ENCODE measurements at places on chromosomes 2 and 18.

- DNase-seq: no peak
Observed at GRCh38 chr2:195664528-195664927, 7.5 kb downstream of the SLC39A10 start.

GRCh38 chr2:3169106-3169870, 208.3 kb downstream of the EIPR1 start:
- DNase-seq: no peak

GRCh38 chr2:59025157-59025757, 784.1 kb upstream of the FANCL start:
- no peak for DNase-seq

DNA sequence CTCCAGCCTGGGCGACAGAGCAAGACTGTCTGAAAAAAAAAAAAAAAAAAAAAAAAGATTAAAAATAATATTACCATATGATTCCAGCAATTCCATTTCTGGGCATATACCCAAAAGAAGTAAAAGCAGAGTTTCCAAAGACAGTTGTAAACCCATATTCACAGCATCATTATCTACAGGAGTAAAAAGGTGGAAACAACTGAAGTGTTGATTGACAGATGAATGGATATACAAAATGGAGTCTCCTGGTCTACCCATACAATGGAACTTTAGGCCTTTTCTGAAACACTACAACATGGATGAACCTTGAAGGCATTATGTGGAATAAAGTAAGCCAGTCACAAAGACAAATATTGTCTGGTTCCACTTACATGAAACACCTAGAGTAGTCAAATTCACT, 5.7 kb downstream of the RNU4ATAC start:
- DNase-seq: no peak

DNA sequence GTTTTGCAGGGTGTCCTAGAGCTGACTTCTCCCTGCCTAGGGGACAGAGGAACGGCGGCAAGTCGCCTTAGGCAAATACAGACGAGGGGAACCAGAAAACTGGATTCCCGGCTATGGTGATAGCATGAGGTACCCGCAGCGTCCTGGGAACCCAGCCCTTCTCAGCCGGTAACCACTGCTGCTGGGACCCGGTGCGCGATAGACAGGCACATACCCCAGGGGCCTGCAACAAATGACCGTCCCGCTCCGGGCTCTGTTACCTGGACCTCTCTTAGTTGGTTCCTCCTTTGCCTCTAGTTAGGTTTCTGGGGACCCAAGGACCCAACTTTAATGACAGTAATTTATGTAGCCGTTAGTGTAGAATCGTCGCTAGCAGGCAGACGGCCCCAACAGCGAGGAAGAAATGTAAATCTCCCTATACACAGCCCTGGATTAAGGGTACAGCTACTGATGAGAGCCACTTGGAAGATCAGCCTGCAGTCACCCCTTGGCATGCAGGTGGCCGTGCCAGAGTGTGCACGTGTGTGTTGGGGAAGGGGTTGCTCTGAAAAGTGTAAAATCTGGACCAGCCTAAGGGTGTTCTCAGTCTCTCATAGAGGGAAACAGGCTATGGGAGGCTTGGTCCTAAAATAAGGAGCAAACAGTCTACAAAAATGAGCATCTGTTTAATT, 819 bp upstream of the SERPINE2 start:
- no peak for DNase-seq

- no peak for DNase-seq
Observed at GRCh38 chr2:1665761-1666505, 78.4 kb downstream of the PXDN start.

- DNase-seq: no peak
Observed at GRCh38 chr2:129914538-129915302, 64.7 kb upstream of the RAB6C start.

GRCh38 chr2:176637486-176638166, 368.4 kb downstream of the MTX2 start:
- DNase-seq: no peak

GRCh38 chr18:56173542-56174220, 464.7 kb downstream of the TXNL1 start:
- DNase-seq: no peak

DNA sequence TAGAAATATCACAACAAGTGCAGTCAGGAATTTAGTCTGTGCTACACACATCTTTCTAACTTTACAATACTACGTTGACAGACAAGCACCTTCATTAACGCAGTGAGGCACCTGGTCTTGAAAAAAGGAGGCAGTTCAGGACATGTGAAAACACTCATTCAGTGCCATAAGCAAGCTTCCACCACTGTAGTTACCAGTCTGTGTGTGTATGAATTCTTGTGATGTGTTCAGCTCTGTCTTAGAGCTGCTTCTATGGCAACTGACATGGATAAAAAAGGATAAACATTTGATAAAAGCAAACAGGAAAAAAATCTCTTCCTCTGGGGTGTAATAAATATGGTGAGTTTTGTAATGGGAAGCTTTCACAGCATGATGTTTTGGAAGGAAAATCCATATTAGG, 623.8 kb upstream of the NXPH2 start:
- no peak for DNase-seq

DNA sequence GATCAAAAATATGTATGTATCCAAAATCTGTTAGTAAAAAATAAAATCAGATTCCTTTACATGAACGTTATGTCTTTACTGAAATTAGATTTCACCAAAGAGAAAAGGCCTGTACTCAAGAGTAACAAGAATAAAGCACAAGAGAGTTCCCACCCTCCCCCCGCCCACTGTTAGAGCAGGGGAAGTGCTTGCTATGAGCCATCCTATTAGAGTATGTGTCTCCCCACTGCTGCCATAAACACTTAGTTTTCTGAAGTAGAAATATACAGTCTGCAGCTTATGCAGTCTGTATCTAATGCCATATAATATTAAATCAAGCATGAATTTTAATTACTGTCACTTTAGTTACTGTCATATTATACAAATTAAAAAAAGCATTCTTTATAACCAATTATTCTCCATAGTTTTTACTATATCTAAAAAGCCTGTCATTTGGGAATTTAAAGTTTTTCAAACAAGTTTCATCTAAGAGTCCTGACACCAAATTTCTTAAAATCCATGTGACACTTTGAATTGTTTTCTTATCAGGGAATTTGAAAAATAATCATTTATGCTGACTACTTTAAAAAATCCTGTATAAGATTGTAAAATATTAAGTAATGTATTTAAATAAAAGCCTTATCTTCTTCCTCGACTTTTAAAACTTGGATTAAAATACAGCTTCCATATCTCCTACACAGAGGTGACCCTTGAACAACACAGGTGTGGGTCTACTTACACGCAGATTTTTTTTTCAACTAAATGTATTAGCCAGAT, 51.8 kb upstream of the GPR75 start:
- DNase-seq: no peak

- DNase-seq: no peak
Observed at GRCh38 chr2:235146871-235147565, 195.2 kb downstream of the SH3BP4 start.

DNA sequence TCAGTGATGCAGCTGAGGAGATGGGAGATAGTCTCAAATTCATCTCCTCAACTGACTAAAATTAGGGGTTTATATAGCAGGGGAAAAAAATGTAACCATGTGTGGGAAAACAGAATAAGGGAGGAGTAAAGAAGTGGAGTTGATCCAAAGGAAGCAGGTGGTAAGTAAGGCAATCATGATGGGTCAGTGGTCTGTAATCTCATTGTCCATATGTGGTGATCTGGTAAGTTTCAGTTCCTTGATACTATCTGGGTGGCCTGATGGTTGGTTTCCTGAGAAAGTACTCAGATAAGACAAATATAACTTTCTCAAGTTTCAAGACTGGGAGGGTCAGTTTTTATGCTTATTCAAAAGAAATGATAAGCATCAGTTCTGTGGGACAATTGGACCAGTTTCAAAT, 312.3 kb upstream of the KCNJ3 start:
- DNase-seq: no peak

GRCh38 chr18:58565021-58565420, 63.9 kb downstream of the ALPK2 start:
- no peak for DNase-seq

- no peak for DNase-seq
Observed at GRCh38 chr18:72235422-72235821, 308.7 kb downstream of the CBLN2 start.

GRCh38 chr2:239149501-239149900, 251.3 kb downstream of the HDAC4 start:
- no peak for DNase-seq

DNA sequence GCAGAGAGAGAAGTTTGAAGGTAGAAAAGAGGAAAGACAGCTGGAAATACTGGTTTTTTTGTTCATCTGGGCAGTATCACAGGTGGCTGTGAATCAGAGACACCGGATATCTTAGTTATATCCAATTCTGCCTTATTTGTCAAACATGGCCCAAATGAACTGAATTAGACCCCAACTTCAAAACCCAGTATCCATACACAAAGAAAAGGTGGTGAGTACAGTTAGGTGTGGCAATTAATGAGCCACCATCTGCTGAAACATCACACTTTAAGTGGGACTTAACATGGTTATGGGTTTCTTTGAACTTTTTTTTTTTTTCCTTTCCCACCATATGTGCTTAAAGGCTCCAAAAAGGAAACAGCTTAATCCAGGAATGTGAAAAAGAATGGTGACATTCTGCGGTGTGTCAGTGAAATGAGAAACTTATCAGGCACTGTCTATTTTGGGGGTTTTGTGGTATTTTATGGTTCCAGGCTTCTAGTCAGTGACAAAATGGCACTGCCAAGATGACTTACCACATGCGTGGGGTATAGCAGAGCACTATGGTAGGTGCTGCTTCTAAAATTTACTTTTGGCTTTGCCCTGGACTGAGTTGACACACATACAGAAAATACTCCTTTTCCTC, 5.0 kb upstream of the TMEM178A start:
- DNase-seq: no peak

GRCh38 chr18:27223526-27224291, 38.6 kb upstream of the CHST9 start:
- DNase-seq: no peak

- DNase-seq: no peak
Observed at GRCh38 chr2:121595012-121595891, 54.0 kb downstream of the CLASP1 start.

GRCh38 chr18:13218368-13218991, at the start of gene LDLRAD4:
LDLRAD4 (plus strand) TSS chr18:13218760.
- DNase-seq: no peak

DNA sequence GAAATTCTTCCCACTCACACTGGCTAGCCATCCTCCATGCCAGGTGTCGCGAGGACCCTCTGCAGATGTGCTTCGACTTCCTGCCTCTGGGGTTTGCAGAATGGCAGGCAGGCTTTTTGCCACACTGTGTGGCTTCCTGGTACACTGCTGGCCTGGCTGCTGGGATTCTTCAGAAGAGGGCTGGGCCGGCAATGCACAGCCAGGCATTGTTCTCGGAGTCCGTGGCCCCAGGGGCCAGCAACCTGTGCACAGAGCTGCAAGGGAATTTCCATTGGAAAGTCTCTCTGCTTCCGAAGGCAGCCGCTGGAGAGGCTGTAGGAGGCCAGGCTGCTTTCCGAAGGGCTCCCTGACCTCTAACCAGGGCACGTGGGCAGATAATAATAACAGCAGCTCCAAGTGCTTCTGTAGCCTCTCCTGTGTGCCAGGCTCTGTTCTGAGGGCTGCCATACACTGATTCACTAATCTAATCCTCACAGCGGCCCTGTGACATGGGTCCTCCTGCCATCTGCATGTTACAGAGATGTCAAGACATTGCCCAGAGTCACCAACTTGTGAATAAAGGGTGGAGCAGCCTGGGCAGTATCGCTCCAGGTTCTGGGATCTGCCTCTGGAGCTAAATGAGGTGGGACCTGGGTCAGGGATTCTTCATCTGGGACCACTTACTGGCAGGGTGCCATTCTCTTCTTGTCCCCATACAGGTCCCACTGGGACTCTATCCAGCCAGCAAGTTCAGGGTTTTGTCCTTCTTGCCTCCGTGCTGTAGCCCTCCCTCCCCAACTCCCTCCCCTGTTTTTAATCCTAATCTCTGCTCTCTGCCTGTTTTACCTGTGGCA, 5.0 kb downstream of the LDLRAD4 start:
- DNase-seq: no peak

- no peak for DNase-seq
Observed at GRCh38 chr2:56034258-56034657, 110.7 kb upstream of the EFEMP1 start.

- DNase-seq: no peak
Observed at GRCh38 chr2:13230221-13230620, 513.5 kb downstream of the TRIB2 start.

DNA sequence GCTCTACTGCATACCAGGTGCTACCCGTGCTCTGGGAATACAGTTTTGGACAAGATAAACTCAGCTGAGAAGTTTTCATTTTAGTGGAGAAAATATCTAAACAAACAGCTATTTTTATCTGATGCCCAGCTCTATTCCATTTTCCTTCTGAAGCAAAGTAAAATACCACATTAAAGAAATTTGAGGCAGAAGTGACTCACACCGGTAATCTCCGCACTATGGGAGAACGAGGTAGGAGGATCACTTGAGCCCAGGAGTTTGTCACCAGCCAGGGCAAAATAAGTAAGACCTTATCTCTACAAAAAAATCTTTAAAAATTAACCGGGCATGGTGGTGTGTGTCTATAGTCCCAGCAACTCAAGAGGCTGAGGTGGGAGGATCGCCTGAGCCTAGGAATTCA, 416.2 kb upstream of the LYPD1 start:
- DNase-seq: no peak

GRCh38 chr18:46719388-46719787, 37.5 kb downstream of the ST8SIA5 start:
- no peak for DNase-seq

GRCh38 chr2:57497489-57498096, 549.0 kb upstream of the VRK2 start:
- no peak for DNase-seq

- no peak for DNase-seq
Observed at GRCh38 chr2:221552291-221552690, 19.8 kb downstream of the EPHA4 start.

DNA sequence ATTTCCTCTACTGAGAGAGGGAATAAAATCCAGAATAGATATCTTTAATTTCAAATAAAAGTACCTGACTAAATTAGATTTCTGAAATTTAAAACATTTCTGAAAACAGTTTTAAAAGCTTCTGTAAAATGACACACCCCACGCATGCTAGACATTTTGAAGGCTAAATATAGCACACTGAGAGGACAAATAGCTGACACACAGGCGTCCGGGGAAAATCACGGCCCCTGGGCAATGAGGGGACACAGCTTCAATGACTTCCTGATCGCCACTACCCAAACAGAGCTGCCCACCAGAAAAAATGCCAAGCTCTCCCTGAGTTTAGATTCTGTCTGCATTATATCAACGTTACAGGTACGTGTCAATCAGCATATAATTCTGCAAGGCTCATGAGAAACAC, 10.9 kb downstream of the TBC1D8 start:
- no peak for DNase-seq

DNA sequence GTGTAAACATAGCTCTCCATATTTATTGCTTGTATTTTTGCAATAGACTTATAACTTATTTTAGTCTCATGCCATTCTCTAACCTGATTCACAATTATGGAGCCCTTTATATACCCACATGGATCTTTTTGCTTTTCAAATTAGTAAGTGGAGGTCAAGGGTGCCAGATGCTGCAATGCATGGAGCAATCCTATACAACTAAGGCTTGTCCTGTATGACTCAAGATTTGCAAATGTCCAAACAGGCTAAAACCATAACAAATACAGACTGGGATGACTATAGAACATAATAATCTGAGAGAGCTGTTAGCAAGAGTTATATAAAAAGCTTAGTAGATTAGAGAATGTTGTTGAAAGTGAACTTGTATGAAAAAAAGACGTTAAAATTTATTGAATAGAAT, 690.4 kb upstream of the NRXN1 start:
- peak; percentile 36 for DNase-seq

Data from brain pericyte (primary cell).